ENCODE measurements at places on chromosomes 2 and 18. TPM values are rescaled to one million over a fixed set of nuclear protein-coding genes. Genes with fewer than 3 reads are reported as not detected.

PRKAG3 gene
- not detected for total RNA-seq

KCNG2 gene
- 0.54 TPM for total RNA-seq

FNDC4 gene
- total RNA-seq: 2.4 TPM

POTEJ gene
- not detected for total RNA-seq

POU3F3 gene
- not detected for total RNA-seq

DAPL1 gene
- not detected for total RNA-seq

TMEM247 gene
- total RNA-seq: not detected

ORMDL1 gene
- 37.4 TPM for total RNA-seq

MALL gene
- total RNA-seq: 40.9 TPM

RGPD4 gene
- not detected for total RNA-seq

TLK1 gene
- 70.2 TPM for total RNA-seq

DSG4 gene
- total RNA-seq: not detected

ZC3H15 gene
- 69.2 TPM for total RNA-seq

MTA3 gene
- 19.3 TPM for total RNA-seq

ERFE gene
- total RNA-seq: not detected

ALKAL2 gene
- 25.2 TPM for total RNA-seq

HOXD11 gene
- total RNA-seq: not detected

GPR39 gene
- total RNA-seq: 23.6 TPM

SH2D6 gene
- not detected for total RNA-seq

ST6GAL2 gene
- 2.9 TPM for total RNA-seq

TRAPPC12 gene
- total RNA-seq: 68.1 TPM

RGPD3 gene
- total RNA-seq: 2.1 TPM

SIX3 gene
- not detected for total RNA-seq

TCF23 gene
- total RNA-seq: not detected

CRYBA2 gene
- total RNA-seq: not detected

FBXO48 gene
- total RNA-seq: 1.2 TPM

SLC5A7 gene
- not detected for total RNA-seq

IL1RL2 gene
- total RNA-seq: 1.4 TPM

BOD1L2 gene
- total RNA-seq: not detected

ZEB2 gene
- 149 TPM for total RNA-seq

RAX gene
- not detected for total RNA-seq

NCKAP5 gene
- 22.1 TPM for total RNA-seq

MRPL53 gene
- 70.6 TPM for total RNA-seq

MYO5B gene
- total RNA-seq: 57.4 TPM

SLC9A2 gene
- not detected for total RNA-seq

HADHB gene
- 67.1 TPM for total RNA-seq

IL36B gene
- not detected for total RNA-seq

LAMA1 gene
- 1.4 TPM for total RNA-seq

EN1 gene
- total RNA-seq: not detected

TTR gene
- not detected for total RNA-seq

RGPD5 gene
- total RNA-seq: 21.3 TPM

DNER gene
- total RNA-seq: 0.31 TPM

ZNF521 gene
- 37.7 TPM for total RNA-seq

CASP10 gene
- 43.7 TPM for total RNA-seq

PDE1A gene
- total RNA-seq: 4.3 TPM

SCYGR4 gene
- not detected for total RNA-seq

GPBAR1 gene
- total RNA-seq: 0.33 TPM

SH3RF3 gene
- total RNA-seq: 21.0 TPM

ITGA4 gene
- 24.1 TPM for total RNA-seq

CD8B gene
- 13.3 TPM for total RNA-seq

UGT1A4 gene
- not detected for total RNA-seq

CDK15 gene
- total RNA-seq: 2.2 TPM

SERPINB4 gene
- total RNA-seq: not detected

PCARE gene
- total RNA-seq: not detected

TMEM127 gene
- 49.7 TPM for total RNA-seq

MC5R gene
- total RNA-seq: not detected
